ENCODE measurements at places on chromosomes 11 and 22.

DNA sequence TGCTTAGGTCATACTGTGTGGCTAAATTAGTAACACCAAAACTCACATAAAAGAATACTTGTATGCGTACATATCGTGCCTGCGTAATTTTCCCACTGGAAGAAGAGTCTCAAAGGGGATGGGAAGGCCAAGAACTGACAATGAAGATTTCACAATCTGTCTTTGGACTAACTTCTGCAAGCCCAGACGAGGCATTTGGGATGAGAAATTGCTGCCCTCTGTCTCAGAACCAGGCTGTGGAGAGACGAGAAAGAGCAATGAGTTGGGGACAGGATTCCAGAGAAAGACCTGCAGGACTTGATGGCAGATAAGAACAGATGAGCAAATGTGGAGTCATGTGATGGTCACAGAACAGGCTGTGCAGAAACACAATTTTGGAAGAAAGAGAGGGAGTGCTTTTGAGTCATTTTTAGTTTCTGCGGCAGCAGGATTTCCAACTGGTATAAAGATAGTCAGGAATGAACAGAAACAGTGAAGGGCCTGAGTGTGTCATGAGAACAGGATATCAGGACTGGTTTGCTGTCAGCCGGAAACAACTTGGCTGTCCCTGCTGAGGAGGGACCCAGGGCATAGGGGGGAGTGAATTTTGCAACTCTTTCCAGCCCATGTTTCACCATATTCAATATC is 82.7 kb upstream of the CTSC start:
- DNase-seq = peak; percentile 51

DNA sequence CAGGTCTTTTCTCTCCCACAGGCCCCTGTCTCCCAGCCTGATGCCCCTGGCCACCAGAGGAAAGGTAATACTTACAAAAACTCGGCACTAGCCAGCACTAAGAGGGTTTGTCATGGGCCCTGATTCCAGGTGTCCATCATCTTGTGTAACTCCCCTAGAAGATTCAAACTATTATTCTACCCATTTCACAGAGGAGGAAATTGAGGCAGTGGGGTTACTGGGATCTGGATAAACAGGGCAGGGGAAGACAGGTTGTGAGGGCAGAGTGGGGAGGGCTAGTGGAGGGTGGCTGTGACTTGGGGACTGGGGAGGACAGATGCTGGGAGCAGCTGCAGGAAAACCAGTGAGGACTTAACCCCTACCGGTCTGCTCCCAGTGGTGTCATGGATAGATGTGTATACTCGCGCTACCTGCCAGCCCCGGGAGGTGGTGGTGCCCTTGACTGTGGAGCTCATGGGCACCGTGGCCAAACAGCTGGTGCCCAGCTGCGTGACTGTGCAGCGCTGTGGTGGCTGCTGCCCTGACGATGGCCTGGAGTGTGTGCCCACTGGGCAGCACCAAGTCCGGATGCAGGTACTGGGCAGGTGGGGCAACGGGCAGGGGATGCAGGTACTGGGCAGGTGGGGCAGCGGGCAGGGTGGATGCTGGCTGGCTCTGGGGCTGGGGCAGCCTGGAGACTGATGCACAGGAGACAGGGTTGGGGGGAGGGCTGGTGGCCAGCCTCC is 1.2 kb downstream of the VEGFB start:
- DNase-seq = no peak

DNA sequence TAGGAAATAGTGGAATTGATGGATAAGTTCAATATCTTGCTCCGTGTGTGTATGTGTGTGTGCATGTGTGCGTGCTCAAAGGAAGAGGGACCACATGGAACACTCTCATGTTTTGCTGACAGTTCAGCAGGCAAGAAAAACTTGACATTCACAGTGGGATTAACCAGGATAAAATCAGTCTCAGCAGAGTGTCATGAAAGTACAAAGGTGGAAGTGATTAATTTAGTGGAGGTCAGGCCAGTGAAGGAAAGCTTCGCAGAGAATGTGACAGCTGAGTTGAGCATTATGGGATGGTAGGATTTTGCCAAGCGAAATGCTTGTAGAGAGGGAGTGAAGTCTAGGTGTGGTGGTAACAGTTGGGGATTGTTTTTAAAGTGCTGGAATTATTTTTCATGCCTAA is 15.7 kb upstream of the FBXO3 start:
- no peak for DNase-seq

GRCh38 chr11:14894657-14895598 is 2.9 kb upstream of the CYP2R1 start:
- DNase-seq = peak; percentile 82

DNA sequence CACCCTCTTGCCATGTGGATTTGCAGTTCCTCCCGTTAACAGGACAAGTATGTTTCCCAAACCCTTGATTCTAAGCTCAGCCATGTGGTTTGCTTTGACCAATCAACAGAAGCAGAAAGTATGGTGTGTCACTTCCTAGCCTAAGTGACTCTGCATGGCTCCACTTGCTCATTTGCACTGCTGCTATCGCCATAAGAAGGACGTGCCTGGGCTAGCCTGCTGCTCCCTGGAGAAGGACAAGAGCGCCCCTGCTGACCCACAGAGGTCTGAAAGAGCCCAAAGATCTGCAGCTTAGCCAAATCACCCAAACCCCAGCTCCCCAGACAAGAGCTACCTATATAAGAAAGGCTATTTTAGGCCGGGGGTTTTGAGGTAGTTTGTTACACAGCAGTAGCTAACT is 18.0 kb downstream of the TBRG1 start:
- no peak for DNase-seq

DNA sequence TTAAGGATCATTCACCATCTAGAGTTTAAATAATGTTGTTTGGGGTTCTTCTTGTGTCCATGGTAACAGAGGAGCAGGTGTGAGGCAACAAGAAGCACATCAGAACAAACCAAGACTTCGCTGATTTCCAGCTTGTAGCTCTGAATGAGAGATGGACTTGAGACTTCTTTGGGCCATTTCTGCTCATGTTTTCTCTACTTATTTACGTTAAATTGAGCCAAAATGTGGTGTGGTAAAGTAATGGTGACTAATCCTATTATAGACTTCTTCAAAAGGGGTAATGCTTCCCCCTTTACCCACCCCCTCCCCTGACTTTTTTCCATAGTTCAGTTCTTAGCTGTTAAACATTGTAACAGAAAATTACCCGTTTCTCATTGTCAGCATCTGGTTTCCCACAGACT is 65.2 kb downstream of the CSTPP1 start:
- DNase-seq = peak; percentile 15

DNA sequence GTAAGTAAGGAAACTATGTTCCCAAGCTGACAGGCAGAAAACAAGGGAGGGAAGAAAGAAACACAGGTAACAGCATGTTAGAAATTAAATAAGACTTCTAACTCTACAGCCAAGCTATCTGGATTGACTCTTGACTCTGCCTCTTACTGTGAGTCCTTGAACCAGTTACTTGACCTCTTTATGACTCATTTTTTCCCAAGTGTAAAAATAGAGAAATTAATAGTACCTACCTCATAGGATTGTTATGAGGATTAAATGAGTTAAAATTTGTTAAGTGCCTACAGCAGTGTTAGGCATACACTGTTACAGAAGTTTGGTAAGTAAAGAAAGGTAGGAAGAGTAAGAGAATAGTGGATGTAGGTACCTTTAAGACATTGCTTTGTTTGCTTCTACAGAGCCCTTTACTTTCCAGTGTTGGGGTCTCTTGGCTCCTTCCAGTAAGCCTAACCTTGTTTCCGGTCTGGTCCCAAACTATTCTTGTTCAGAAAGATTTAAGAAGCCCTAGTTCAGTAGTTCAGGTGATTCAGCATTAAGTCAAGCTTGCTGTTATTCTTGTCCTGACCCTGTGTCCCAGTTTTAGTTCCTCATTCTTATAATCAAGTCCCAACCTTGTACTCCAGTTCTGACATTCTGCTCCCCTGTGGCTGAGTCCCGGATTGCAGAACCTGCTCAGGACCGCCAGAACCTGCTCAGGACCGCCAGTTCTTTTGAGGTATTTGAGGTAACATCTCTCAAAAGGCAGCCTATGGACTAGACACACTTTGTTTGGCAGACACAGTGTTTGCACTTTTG is 963.4 kb upstream of the CCDC90B start:
- DNase-seq = no peak

- no peak for DNase-seq
Observed at GRCh38 chr11:78830277-78830819, 255.7 kb upstream of the NARS2 start.

- no peak for DNase-seq
Observed at GRCh38 chr11:116077092-116077491, 572.9 kb upstream of the CADM1 start.

DNA sequence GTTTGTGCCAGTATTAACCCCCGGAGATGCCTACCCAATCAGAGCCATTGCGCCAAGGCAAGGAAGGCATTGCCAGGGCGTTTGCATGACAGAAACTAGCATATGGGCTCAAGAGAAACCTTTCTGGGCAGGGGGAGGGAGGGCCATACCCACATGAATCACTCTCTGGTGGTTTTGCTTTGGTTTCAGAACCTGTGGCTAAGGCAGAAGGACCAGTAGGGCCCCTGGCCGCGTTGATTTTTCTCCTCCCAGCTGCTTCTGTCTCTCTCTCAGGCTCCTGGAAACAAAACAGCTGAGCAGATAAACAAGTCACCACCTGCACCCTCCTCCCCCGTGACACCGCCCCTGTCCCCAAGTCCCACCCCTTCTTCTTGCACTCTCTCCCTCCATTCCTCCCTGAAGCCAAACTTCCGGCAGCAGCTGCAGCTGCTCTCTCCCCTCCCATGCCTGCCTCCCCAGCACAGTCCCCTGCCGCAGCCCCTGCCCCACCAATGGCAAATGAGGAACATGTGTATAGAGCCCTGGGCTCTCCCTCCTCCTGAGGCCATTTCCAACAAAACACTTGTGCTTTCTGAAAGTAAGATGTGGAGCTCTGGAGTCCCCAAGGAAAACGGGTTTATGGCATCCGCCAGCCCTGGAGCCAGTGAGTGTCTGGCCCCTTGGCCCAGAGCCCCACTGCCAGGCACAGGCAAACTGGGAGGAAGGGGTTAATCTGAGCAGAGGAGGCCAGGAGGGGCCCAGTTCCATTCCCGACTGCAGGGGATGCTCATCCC is 39.0 kb upstream of the ADA2 start:
- peak; percentile 76 for DNase-seq

DNA sequence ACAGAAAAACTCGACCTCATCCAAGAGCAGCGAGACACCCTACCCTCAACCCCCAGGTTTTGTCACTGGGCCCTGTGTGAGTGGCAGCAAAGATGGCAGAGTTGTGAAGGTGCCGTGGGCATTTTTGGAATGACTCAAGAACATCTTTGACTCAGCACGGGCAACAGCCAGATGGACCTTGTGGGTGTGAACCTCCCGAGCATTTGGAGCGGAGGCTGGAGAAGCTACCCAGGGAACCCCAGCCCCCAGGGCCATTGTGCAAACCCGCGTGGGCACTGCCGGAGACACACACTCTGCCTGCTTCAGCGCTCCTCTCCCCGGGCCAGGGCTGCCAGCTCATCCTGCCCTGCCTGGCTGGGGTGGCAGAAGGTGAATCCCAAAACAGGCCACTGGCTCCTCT is 66.1 kb downstream of the PANX1 start:
- DNase-seq = no peak

DNA sequence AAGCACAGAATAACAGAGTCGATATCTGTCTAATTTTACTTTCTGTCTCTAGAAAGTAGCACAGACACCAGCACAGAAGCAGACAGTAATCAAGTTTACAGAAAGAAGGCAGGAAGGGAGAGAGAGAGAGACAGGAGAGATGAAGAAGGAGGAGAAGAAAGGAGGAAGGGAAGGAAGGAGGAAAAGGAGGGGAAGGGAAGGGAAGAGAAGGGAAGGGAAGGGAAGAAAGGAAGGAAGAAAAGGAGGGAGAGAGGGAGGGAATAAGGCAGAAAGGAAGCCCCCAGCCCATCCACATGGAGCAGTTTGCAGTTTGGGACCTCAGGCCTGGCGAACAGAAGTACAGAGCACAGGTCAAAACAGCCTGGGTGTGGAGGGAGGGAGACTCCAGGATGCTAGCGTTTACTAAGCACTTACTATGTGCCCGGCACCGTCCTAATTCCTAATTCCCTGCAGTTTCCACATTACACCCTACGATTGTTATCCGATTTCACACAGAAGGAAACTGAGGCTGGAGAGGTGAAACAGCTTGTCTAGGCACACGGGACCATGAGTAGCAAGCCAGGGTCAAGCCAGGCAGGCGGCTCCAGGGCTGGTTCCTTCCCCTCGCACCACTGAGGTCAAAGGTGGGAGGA is 46.0 kb upstream of the WNT7B start:
- no peak for DNase-seq

DNA sequence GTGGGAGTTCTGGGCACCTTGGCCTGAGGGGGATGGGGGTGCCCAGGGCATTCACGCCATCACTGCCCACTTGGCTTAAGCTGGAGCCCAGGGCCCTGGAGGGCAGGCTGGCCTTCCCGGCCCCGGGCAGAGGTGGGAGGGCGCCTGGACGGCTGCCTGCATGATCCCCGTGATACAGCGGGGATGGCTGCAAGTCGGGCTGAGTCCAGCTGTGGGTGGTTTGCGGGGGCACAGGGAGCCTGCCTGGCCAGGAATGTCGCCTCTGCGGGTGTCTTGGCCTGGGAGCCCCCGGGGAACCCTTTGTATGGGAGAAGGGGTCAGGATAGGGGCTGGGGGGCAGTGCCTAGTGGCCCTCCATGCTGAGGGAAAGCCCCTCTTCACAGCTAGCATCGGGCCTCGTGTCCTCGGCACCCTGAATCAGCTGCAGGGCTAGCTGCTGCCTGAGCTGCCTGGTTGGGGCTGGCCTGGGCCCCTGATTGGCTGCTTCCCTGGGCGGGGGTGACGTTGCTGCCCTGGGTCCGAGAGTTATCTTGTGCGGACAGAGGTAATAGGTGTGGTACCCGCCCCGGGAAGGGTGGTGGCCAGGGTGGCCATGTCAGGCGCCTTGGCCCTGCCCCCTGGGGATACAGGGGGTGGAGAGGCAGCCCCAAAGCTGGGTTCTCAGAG is 8.3 kb downstream of the BRSK2 start:
- no peak for DNase-seq

GRCh38 chr11:45692808-45693453 is 27.5 kb upstream of the CHST1 start:
- no peak for DNase-seq

DNA sequence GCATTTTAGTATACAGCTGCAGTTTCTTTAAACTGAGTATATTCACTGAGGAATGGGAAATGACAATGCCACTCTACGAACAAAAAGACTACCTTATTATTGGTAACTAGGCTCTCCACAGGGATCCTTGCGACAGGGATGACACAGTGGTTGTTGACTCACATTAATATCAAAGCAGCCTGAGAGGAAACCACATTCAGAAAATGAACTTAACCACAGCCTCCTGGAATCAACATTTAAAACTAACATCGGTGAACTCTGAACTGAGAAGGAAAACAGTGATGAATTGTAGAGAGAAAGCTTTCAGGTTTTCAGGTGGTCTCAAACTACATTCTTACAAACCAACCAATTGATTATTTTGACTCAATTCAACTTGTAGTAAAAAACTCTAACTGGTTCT is 90.3 kb upstream of the MTMR2 start:
- peak; percentile 70 for DNase-seq

Data from suppressor macrophage treated with lipopolysaccharide for 4 hours (primary cell).